ENCODE measurements at places on chromosomes 7 and 10. TPM values are rescaled to one million over a fixed set of nuclear protein-coding genes. Genes with fewer than 3 reads are reported as not detected.

The NANOS1 gene
- total RNA-seq = 1.0 TPM

The AFAP1L2 gene
- total RNA-seq = 6.7 TPM

The CUBN gene
- total RNA-seq = 1.5 TPM

GRCh38 chr7:38694326-38694725 lies 63.2 kb upstream of the AMPH start:
- no peak for DNase-seq

GRCh38 chr10:80693565-80693964 lies 155.9 kb downstream of the SH2D4B start:
- DNase-seq = no peak

DNA sequence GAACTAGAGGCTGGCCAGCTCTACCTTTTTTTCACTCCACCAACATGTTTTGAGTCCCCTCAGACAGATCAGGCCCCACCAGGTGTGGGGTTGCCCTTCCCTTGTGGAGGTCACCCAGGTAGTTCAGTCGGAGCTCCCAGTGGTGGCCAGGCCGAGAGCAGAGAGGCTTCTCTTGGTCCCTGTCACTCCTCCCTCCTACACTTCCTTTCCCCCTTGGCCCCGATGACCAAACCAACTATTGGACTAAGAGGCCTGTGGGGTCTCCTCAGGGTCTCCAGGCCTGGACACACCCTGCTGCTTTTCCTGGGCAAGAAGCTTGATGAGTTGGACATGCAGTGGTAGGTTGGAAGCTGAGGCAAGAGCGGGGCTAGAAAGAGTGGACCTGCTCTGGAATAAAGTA lies 174.8 kb downstream of the ZNF248 start:
- no peak for DNase-seq

- DNase-seq = no peak
Measured at GRCh38 chr10:46226900-46227558, 59.8 kb upstream of the ANTXRL start.

DNA sequence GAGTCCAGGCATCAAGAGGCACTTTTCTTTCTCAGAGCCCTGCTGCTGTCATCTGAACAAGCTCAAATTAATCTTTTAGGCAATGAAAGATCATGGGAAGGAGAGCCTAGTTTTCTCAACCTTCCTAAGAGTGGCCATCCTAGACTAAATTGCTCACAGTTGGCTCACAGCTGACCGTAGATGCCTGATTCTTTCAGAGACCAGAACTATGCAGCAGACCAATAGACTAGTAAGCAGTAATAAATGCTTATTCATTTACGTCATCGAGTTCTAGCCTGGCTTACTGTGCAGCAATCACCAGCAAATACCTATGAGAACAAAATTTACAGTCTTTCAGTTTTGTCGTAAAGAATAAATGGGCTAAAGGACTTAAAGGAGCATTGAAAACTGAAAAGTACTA lies 602.9 kb upstream of the GHITM start:
- no peak for DNase-seq

DNA sequence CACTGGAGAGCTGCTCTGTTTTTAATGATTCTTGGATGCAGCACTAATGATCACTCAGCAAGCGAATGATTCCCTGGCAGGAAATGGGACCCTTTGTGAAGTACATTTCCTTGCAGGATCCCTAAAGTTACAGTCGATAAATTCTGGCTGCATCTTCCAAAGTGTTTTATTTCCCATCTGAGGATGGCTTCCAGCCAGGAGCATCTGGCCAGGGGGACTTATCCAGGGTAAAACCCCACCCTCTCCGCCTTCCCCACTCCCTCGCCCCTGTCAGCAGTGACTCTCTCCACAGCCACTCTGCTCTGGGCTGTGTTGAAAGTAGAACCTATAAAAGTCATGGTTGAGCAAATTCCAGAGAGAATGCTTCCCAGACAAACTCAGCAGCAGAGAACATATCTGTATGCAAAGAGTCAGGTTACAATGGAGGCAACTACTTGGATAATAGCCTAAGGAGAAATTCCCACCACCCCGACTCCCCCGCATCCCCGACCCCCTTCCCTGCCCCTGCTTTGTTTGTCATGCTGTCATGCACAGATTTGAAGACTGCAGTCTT lies 111.0 kb upstream of the ANLN start:
- no peak for DNase-seq

DNA sequence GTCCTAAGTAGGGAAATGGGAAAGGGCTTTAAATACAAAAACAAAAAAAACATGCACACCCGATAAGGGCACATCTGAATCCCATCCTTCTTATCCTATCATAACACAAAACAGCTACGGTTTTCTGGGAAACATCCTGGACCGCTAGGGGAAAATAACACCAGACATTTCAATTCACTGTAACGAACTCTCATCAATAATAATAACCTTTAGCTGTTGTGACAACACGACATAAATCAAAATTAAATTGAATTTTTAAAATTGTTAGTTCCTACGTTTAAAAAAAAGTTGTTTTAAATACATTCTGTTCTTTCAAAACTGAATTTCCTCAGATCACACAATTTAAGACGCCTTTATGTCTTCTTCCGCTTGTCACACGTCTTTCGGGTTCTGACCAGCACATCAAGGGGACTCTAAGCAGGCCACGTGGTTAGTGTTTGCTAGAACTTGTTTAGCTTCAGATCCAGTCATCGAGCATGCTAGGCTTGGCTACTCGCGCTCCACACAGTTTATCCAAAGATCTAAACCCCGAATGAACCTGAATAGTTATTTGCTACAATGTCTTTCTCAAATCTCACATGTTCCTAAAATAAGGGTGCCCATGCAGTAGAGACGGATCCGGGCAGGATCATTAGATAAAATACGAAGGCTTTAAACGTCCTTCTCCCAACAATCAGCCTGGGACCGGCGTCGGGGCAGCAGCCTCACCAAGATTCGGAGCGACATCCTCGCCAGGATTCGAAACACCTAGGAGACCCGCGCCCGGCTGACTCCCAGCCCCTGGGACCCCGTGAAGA lies 839 bp downstream of the IKZF5 start:
- no peak for DNase-seq

All from left lung (tissue), 14 donors.